Cerebellar cortex (tissue), 1 donor: ENCODE measurements at places on chromosomes 16 and 17.

DNA sequence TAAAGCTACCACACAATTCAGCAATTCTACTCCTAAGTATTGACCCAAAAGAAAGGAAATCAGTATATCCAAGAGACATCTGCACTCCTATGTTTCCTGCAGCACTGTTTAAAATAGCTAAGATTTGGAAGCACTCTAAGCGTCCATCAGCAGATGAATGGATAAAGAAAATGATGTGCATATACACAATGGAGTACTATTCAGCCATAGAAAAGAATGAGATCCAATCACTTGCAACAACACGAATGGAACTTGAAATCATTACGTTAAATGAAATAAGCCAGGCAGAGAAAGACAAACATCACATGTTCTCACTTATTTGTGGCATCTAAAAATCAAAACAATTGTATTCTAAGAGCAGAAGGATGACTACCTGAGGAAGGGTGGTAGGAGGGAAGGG lies 1.5 kb downstream of the SLFN11 start:
- no peak for DNase-seq

DNA sequence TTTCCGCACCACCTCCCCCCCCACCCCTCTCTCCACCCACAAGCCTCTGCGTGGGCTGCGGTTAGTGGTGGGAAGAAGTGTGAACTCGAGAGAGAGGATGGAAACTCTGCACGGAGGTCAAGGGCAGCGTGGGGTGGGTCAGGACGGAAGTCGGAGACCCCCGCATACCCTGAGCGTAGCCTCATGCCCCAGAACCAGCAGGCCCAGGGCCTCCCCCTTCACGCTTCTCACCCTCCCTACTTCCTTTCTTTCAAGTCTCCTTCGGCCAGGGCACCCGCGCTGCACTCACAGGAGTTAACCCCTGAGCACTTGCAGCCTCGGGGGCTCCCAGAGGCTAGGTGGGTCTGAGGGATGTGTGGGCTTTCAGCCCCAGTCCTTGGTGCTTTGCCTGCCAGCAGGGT lies 9.2 kb downstream of the TBKBP1 start:
- no peak for DNase-seq

- DNase-seq: no peak
Measured at GRCh38 chr17:71438631-71439146, 682.1 kb upstream of the SOX9 start.

- no peak for DNase-seq
Measured at GRCh38 chr17:76121932-76122430, 18.4 kb upstream of the EXOC7 start.

GRCh38 chr16:1271380-1271723 lies 15.5 kb downstream of the TPSD1 start:
- DNase-seq: no peak

DNA sequence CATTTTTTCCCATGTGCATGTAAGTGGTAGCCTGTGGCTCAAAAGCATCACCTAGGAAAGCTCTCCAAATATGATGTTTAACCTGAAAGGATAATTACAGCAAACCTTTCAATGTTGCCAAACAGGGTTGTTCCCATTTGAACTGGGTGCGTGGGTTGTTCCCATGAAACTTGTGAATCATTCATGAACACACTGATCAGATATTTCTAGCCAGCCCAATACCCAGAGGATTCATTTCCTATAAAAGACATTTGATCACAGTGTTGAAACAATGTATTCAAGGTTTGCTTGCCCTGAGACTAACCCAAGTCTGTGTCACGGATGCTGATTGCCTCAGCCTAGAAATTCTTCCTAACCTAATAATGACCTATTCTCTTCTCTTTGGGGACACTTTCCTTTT lies 12.9 kb downstream of the KRT39 start:
- DNase-seq: no peak

DNA sequence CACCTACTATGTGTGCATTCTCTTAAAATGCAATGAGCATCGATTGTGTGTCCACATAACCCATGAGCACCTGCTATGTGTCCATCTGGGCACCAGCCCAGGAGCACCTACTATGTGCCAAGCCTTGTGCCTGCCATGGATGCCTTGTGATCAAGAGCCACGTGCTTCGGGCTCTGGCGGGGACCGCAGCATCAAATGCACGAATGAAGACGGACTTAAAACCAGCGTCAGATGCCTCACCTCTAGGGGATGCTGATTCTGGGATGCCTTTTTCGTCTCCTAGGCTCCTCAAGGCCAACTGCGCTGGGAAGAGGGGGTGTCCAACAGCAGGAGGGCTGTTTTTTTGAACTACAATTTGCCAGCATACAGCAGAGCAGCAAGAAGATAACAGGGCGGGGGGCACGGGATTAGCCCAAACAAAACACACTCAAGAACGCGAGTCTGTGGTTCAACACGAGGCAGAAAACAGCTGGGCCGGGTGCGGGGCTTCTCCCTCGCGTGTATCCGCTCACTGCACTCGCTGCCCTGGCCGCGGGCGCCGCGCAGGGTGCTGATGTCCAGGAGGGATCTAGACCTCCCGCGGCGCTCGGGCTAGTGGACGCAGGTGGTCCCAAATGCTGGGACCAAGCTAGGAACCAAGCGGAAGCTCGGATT lies 1.2 kb upstream of the GLIS2 start:
- peak; percentile 59 for DNase-seq

DNA sequence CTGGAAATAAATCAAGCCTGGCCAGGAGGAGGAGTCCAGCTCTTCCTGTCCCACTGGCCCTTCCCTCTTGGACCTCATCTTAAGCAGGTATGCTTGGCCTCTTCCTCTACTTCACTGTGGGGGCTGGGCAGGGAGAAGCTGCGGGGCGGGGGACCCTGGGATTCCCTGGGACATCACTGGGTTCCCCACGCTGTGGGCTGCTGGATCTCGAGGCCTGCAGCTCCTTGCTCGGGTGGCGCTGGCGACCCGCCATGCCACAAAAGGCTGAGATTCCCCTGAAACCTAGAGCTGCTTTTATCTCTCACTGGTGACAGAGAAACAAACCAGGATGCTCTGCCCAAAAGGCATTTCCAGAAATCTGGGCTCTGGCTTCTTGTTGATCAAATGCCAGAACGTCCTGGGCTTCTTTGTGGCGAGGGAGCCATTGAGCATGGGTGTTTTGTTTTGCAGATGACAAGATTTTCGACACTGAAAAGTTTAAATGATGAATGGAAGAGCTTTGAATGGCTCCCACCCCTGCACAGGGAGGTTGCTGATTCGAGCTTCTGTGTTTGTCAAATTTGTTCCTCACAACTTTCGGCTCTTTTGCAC lies 8.6 kb upstream of the PGS1 start:
- peak; percentile 50 for DNase-seq

DNA sequence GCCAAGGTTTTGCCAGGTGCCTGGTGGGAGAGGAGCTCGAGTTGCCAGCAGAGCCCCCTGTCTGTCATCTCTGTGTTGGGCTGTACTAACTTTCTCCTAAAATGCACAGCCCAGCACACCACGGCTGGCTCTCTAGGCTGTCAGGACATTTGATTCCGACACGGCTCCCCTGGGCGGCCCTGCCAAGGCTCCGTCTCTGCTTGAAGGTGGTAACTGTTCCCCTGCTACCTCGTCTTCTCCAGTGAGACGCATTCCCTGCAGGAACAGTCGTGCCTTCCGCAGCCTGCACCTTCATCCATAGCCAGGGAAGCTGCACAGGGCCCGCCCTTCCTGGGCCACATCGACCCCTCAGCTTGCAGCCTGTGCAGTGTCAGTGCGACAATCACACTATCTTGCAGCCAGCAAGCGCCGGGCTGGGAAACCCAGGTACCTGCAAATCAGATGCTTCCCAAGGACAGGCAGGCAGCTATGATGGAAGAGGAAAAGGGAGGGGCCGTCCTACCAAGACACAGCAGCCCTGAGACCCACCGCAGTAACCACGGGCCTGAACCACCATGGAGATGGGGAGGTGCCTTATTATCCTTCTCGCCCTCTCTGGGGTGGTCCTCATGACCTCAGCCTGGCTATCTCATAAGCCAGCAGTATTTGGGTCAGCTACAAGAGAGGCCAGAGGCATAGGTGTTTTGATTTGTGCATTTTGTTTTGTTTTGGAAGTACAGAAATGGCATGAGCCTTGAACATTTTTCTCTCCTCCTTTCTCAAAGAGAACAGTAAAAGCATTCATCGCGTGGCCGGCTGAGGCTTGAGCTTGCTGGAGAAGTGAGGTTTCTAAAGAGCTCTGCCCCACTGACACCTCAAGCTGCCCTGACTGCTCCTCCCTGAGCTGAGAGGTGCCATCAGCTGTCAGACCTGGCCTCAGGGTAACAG lies 361.7 kb upstream of the TNRC6C start:
- no peak for DNase-seq

DNA sequence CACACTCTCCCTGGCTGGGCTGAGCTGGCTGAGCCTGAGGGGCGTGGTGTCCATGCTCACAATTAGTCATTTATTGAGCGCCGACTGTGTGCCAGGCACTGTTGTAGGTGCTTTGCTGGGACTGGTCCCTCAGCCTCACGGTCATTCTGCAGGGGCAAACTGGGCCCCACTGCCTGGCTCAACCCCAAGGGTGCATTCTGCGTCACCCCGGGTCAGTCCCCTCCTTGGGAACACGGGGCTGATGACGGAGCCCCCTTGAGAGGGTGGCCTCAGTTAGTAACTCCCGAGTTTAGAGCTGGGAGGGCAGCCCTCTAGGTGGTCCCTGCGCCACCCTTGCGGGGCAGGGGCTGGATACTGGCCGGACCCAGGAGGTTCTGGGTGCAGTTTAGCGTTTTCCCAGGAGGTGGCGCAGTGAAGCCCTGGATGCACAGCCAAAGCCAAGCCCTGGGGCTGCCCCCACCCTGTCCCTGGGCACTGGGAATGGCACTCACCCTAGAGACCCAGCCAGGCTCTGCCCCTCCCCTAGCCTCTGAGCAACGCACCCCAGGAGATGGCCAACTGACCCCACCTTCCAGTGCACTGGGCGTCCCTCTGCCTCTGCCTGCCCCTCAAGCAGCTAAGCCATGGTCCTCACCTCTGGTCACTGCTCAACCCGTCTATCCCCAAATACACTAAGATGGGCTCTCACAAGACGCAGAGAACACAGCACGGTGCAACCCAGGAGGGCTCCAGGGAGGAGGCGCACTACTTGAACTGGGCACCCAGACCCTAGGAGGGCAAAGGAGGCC lies 243.2 kb upstream of the GSE1 start:
- DNase-seq: peak; percentile 45

DNA sequence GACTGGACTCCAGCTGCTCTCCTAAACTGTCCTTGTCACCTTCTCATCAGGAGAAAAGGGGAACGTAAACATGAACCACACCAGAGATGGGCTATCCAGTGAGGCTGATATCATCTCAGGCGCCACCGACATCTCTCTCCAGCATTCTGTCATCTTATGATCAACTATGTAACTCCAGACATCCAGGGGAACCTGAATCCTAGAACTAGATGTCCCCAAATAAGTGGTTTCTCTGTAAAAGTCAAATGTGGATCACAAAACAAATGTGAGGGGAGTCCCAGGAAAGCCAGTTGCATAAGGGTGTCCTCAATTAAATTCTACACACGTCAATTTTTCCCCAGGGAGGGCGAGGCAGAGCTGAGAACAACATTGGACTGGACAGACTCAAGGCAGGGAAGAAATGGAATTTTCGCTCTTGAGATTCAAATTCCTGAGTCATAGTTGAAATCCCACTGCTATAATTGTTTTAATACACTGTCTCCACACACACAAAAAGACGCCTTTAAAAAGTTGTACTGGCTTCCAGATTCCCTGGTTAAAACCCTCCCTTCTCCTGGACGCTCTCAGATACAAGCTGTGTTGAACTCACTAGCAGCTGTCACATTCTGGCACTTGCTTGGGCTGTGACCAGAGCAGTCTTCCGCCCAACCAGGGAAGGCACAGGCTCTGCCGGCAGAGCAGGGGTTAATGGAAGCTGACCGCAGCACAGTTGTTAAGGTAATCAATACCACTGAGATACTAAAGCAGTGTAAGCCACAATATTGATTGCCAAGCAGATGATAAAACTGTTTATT lies 62.6 kb downstream of the ZFHX3 start:
- no peak for DNase-seq

DNA sequence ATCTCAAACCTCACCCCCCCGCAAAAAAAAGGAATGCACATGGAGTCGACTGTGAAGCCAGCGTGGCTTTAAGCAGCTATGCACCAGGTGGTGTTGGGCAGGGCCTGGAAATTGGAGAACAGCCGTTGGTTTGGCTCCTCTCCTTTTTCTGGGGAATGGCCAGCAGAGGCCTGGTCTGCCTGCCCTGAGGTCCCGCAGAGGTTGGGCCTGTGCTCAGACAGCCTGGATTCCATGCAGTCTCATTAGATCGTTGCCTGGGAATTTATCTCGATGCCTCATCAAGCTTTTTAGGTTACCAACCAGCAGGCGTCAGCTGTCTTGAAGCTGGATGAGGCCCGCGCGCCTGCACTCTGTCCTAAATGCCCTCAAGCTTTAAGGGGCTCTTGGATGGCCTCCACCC lies 9.8 kb downstream of the SLC12A3 start:
- no peak for DNase-seq

- no peak for DNase-seq
Measured at GRCh38 chr16:85393674-85394451, 219.3 kb upstream of the GSE1 start.

- no peak for DNase-seq
Measured at GRCh38 chr16:10878328-10878643, 1.3 kb downstream of the CIITA start.

GRCh38 chr17:42097691-42098631 lies at the start of gene ZNF385C:
Gene ZNF385C (minus strand): TSS chr17:42098473. CDS start chr17:42063056, 35,417 bp downstream.
- DNase-seq: no peak

DNA sequence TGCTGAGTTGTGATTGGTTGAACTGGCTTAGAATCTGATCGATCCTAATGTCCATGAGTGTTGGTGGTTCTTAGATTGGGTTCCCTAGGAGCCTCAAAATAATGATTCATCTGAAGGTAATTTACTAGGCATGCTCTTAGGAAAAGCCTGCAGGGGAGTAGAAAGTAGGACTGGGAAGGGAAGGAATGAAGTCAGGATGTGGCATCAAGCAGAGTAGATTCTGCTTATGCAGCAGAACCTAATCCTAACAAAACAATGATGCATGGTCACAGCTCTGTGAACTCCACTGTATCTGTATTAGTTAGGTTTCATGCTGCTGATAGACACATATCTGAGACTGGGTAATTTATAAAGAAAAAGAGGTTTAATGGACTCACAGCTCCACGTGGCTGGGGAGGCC lies 132.5 kb downstream of the HS3ST2 start:
- no peak for DNase-seq

DNA sequence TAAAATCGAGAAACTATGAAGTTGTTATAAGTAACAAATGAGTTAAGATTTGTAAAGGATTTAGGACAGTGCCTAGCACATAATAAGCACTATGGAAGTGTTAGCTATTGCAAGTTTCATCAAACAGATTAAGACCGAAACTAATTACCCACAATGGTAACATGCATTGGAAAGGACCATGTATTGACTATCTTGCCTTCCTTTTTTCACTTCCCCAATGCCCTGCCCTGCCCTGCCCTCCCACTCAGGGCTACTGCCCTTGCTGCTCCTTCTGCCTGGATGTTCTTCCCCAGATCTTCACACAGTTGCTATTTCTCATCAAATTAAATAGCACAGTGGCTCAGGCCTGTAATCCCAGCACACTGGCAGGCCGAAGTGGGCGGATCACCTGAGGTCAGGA lies 202.1 kb upstream of the PSMD7 start:
- no peak for DNase-seq
